Cardiac septum (tissue), 1 donor: ENCODE measurements at places on chromosomes 3 and 15.

GRCh38 chr3:72738752-72739530 lies 109.3 kb downstream of the SHQ1 start:
- no peak for DNase-seq

DNA sequence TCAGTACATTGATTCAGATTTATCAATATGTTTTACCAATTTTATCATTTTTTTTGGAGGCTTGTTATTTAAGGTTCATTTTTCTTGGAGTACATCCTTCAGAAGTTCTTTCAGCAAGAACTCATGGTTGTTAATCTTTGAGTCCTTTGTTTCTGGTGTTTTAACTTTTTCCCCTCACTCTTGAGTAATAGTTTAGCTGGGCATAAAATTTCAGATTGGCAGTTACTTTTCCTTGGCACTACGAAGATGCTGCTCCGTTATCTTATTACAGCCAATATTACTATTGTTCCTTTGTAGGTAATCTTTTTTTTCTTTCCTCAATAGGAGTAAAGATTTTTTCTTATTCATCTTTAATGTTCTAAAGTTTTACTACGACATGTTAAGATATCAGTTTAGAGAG lies 9.8 kb downstream of the LRRC58 start:
- no peak for DNase-seq

DNA sequence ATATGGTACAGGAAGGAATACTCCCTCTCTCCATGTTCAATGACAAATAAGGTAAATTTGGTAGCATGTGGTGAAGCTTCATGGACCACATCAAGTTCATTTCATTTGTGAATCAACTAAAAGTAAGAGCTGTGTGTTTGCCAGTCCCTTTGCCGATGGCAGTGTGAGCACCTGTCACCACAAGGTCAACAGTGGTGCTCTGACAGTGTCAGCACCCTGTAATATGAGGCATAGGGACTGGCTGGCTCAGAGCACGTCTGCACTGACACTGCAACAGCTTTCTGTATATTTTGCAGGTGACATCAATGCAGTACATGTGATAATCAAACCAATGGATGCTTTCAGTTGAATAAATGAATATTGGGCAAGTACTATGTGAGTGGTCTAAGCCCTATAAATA lies 852.4 kb downstream of the TUSC7 start:
- no peak for DNase-seq

DNA sequence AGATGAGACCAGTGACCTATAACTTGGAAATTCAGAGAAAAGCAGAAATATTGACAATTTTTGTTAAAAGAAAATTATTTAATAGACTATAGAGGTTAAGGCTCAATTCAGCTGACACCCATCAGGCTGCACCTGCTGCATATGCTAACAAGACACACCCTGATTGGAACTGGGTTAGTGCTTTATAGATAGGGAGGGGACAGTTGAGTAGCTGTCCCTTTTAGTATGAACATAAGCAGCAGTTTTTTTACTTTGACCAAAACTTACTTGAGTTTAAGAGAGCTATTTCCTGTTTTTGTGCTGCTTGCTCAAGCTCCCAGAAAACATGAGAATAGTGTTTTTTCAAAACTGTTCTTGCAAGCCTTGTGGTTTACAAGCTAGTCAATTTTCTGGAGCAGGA lies 292.6 kb downstream of the LRRC3B start:
- DNase-seq, result no peak

DNA sequence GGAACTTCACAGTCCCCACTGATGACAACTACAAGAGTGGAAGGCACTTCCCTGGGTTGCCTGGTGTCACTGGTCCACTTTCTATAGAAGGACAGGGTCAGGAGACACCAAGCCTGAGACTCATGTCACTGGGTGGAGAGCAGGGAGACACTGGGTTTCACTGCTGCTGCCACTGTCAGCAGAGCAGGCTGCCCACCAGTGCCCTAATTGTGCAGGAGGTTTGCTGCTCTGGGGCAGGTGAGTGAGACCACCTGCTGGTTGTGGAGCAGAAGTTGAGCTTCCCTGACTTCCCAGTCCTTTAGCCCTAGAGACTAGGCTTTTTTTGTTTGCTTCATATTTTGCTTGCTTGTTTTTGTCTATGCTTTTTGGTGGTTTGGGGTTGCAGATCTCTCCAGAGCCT lies 528.4 kb upstream of the RGMA start:
- no peak for DNase-seq

DNA sequence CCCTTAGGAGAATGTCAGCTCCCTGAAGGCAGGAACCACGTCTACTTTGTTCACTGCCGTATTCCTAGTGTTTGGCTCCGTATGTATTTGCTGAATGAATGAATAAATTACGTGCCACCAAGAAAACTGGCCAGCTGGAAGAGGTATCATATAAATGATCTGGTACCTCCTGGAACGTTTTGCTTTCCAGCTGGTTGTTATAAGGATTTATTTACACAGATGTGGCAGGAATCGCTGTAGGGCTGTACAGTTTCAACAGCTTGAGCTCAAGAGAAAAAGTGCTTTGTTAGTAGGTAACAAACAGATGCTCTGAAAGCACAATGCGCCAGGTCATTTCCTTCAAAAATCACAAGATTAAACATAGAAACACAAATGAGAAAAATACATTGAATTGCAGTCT lies 108.8 kb upstream of the ATP2B2 start:
- no peak for DNase-seq
